ENCODE measurements at places on chromosomes 1 and 21. TPM values are rescaled to one million over a fixed set of nuclear protein-coding genes. Genes with fewer than 3 reads are reported as not detected.

ACTL8 gene
- 0.46 TPM for total RNA-seq

CA6 gene
- not detected for total RNA-seq

TNFRSF1B gene
- total RNA-seq = 3.7 TPM

DENND2C gene
- 3.2 TPM for total RNA-seq

CFHR2 gene
- total RNA-seq = not detected

NTMT2 gene
- not detected for total RNA-seq

MCM3AP gene
- total RNA-seq = 100.0 TPM

LRRC71 gene
- total RNA-seq = not detected

FMO1 gene
- total RNA-seq = not detected

KRTAP12-2 gene
- total RNA-seq = not detected

Data from Daoy (cell line).